A549 treated with CORT108297 at 1 μM for 4 hours (cell line): ENCODE measurements at places on chromosomes 1 and 21. TPM values are rescaled to one million over a fixed set of nuclear protein-coding genes. Genes with fewer than 3 reads are reported as not detected.

Gene DNALI1
- 0.03 to 0.07 TPM (median 0.06 TPM) in 3 of 5 replicates, not detected in the others for total RNA-seq

Gene RGS7
- total RNA-seq: 0.04 to 0.13 TPM (median 0.07 TPM) in 4 of 5 replicates, not detected in the other

Gene FAM177B
- total RNA-seq: not detected in 5 replicates

Gene STPG1
- total RNA-seq: 6.3 to 7.0 TPM (median 6.8 TPM) in 5 replicates

Gene ATP1A2
- 0.03 to 0.20 TPM (median 0.07 TPM) in 4 of 5 replicates, not detected in the other for total RNA-seq

Gene TLR5
- total RNA-seq: 0.04 to 0.23 TPM (median 0.13 TPM) in 5 replicates

Gene ACTA1
- total RNA-seq: 0.07 to 0.31 TPM (median 0.16 TPM) in 4 of 5 replicates, not detected in the other

Gene DCST2
- 0.35 to 0.57 TPM (median 0.46 TPM) in 5 replicates for total RNA-seq

Gene CLCNKB
- 0.06 to 0.09 TPM (median 0.08 TPM) in 4 of 5 replicates, not detected in the other for total RNA-seq

Gene FGR
- 0.05 to 0.06 TPM in 2 of 5 replicates, not detected in the others for total RNA-seq

Gene RCAN3
- total RNA-seq: 10.1 to 14.0 TPM (median 13.1 TPM) in 5 replicates

Gene VSIG8
- total RNA-seq: 0.05 TPM in 2 of 5 replicates, not detected in the others

Gene KIF14
- 7.8 to 12.7 TPM (median 10.9 TPM) in 5 replicates for total RNA-seq

Gene SPATA21
- total RNA-seq: 0.03 to 0.11 TPM (median 0.05 TPM) in 5 replicates
